ENCODE measurements at places on chromosomes 4 and X.

DNA sequence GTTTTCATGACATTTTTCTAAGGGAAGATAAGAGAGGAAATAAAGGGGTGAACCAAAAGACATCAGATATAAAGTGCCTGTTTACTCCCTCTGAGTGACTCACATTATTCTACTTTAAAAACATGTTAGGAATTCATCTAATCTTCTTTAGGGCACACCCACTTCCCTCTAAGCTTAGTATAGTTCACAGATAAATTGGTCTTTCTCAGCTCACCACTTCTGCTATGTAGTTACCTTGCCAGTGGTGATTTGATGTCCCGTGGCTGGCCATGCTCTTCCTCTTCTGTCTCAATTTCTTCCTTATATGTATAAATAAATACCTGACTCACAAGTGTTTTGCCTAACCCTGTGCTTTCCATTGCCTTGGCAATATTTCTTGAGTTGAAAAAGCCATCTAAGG is 96.8 kb downstream of the PDLIM5 start:
- no peak for DNase-seq

GRCh38 chr4:81685104-81685503 is 213.4 kb upstream of the RASGEF1B start:
- no peak for DNase-seq

DNA sequence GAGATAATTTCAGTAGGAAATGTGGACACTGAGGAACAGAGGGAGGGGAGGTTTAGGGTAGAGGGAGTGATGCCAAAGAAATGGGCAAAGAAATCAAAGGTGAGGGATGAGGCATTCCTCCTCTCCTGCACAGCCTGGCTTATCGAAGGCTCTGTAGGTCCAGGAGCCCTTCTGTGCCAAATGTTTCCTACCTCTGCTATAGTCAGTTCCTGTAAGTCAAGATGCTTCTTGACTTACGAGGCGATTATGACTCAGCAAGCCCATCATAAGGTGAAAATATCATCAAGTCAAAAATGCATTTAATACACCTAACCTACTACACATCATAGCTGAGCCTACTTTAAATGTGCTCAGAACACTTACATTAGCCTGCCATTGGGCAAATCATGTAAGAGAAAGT is 60.0 kb upstream of the ARHGAP24 start:
- DNase-seq = no peak

GRCh38 chr4:1600811-1601532 is 83.1 kb downstream of the FAM53A start:
- no peak for DNase-seq

- DNase-seq = no peak
These were observed 87.5 kb downstream of the NSUN7 start for GRCh38 chr4:40837094-40837870.

- DNase-seq = no peak
These were observed 155.3 kb downstream of the SPCS3 start for GRCh38 chr4:176475067-176475466.

DNA sequence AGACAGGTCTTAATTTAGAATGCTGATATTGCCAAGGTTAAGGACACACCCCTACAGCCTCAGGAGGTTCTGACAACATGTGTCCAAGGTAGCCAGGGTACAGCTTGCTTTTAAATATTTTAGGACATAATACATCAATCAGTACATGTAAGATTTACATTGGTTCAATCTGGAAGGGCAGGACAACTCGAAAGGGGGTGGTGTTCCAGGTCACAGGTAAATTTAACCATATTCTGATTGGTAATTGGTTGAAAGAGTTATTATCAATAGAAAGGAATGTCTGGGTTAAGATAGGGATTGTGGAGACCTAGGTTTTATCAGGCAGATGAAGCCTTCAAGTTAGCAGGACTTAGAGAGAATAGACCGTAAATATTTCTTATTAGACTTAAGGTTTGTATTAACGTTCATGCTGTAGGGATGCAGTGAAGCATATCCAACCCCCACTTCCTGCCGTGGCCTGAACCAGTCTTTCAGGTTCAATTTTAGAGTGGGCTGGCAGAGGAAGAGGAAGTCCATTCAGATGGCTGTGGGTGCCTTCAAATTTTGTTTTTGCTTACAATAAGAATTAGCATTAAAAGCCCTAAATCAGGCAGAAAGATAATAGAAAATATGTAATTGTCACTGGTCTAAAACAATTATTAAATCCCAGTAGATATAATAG is 136.5 kb upstream of the GALNTL6 start:
- DNase-seq = no peak

- DNase-seq = peak; percentile 31
These were observed 148.2 kb upstream of the RPS6KA3 start for GRCh38 chrX:20414762-20415445.

DNA sequence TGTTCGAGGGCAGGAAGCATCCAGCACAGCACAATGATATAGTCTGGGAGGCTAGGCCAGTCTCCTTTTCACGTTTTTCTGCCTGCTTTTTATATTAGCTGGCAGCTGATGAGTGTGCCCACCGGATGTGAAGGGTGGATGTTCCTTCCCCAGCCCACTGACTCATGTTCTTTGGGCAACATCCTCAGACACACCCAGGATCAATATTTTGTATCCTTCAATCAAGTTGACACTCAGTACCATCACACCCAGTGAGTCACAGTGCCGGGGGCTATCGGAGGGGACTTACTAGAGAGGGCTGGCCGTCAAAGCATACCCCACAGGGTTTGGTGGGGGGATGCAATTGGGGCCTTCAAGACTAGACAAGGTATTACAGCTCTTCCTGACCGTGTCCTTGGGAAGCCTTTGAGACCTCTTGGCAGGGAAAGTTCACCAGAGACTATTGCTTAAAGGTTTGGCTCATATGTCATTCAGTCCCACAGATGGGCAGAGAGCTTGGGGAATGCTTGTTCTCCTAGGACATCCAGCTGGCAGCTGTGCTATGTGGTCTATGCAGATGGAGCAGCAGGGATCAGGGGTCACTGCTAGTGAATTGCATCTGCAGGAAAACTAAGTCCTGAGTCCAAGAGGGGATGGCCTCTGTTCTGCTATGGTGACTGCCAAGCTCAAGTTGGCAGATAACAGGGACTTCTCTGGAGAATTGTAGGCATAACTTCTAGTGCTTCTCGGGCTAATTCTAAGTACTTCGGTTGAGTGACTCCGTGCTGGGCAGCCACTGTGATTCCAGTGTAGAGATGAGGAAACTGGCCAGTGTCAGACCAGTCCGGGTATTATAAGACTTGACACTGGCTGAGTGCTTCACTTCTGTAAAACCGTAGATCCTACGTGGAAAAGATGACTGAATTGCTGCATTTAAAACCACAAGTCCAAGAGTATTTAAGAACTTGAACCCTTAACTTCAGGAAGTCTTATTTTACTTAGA is 12.9 kb upstream of the WDR1 start:
- no peak for DNase-seq

GRCh38 chr4:41656572-41657520 is 91.7 kb downstream of the PHOX2B start:
- no peak for DNase-seq

DNA sequence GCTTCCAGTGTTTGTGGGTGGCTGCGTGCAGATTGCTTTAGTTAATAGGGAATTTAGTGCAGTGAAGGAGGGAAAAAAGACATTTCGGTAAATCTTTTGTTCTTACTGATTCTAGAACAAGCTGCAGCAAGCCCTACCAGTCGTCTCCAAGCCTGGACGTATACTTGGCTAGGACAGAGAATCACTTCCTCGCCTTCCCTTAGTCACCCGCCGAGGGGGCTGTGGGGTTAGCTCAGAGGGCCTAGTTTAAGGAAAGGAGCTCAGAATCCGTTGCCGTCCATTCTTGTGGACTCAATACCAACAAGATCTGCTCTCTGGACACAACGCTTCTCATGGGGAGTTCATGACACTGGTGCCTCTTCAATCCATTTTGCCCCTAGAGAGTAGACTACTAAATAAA is 36.3 kb upstream of the FAT1 start:
- no peak for DNase-seq

DNA sequence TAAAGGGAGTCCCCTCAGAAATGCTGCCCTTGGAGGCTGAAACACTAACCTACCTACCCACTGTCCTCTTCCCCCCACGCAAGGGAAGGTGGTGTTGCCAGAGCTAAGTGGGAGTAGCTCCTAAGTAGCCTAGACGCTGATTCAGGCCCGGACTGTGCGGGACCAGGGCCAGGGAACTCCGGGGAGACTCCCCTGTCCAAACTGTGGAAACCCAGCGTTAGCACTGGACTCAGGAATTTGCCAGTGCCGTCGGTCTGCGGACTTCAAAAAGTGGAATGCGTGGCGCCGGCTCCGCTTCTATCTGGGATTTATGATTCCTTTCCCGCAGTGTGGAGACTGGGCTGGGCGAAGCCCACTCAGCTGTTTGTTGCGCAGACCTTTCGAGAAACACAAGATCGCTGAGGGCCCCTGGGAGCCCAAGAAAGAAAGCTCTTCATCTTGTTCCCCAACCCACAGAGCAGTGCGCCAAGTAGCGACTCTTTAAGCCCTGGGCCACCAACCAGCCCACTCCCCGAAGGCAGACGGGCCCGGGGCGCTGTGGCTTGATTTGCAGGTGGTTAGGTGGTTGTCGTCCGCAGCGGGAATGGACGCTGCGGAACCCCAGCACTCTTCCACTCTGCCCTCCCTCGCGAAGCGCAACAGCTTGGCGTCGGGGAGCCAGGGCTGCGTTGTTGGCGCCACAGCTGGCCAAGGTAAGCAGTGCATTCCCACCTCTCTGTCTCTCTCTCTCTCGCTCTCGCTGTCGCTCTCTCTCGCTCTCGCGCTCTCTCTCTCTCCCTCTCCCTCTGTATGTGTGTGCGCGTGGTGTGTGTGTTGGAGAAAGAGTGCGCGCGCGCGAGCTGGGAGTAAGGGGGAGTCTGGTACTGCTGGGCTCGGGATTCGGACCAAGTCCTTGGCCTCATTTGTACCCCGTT is 2.0 kb downstream of the TMEM255A start:
- peak; percentile 82 for DNase-seq

All from activated CD4-positive, alpha-beta memory T cell treated with anti-CD3 and anti-CD28 coated beads for 36 hours (primary cell).